ENCODE measurements at places on chromosomes 3 and 15. TPM values are rescaled to one million over a fixed set of nuclear protein-coding genes. Genes with fewer than 3 reads are reported as not detected.

- no peaks in the 10 kb centered on the region for H3K36me3 ChIP-seq
- no peaks in the 10 kb centered on the region for H3K27me3 ChIP-seq
- no peaks in the 10 kb centered on the region for H3K4me1 ChIP-seq
- no peak overlapping the region for H3K4me3 ChIP-seq
These were observed 19.8 kb downstream of the GNB5 start for GRCh38 chr15:52171386-52171785.

GRCh38 chr15:68218331-68218730 is 11.2 kb downstream of the CLN6 start:
- no peak overlapping the region for H3K27ac ChIP-seq
- H3K4me1 ChIP-seq = no peaks in the 10 kb centered on the region
- no peak for DNase-seq
- no peak overlapping the region for H3K4me3 ChIP-seq
- no peaks in the 10 kb centered on the region for H3K36me3 ChIP-seq
- no peaks in the 10 kb centered on the region for H3K27me3 ChIP-seq

- no peak for DNase-seq
- H3K27me3 ChIP-seq = no peaks in the 10 kb centered on the region
- H3K27ac ChIP-seq = no peak overlapping the region
- H3K4me1 ChIP-seq = peaks cover 4% of the 10 kb centered on the region
These were observed 65.8 kb downstream of the ATP8B4 start for GRCh38 chr15:50053055-50053856.

DNA sequence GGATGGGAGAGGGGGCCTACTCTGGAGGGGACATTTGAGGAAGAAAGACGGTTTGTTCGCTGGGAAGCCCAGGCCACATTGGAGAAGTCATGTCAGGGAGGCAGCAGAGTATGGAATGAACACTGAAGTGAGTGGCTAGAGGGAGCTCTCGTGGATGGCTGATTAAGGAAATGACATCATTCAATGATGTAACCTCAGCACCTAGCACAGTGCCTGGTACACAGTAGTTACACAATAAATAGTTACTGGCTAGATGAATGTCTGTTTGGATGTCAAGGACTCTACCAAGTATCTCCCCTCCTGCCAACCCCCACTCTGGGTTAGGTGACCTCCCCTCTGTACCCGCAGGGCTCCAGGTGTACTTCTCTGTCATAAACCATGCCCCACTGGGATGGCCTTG is 121.1 kb downstream of the CLSTN2 start:
- no peaks in the 10 kb centered on the region for H3K36me3 ChIP-seq
- DNase-seq = no peak
- no peak overlapping the region for H3K4me3 ChIP-seq
- no peak overlapping the region for H3K27ac ChIP-seq
- no peaks in the 10 kb centered on the region for H3K27me3 ChIP-seq
- no peaks in the 10 kb centered on the region for H3K4me1 ChIP-seq

- H3K27ac ChIP-seq = no peak overlapping the region
- no peaks in the 10 kb centered on the region for H3K36me3 ChIP-seq
- H3K4me3 ChIP-seq = no peak overlapping the region
- DNase-seq = no peak
- H3K27me3 ChIP-seq = no peaks in the 10 kb centered on the region
These were observed 1.5 kb upstream of the OCA2 start for GRCh38 chr15:28100516-28101195.

- H3K4me3 ChIP-seq = no peak overlapping the region
- H3K36me3 ChIP-seq = no peaks in the 10 kb centered on the region
These were observed 55.9 kb downstream of the NOX5 start for GRCh38 chr15:69070396-69070795.

GRCh38 chr3:184345317-184346144 is 8.1 kb downstream of the FAM131A start:
- H3K27ac ChIP-seq = no peak overlapping the region
- H3K27me3 ChIP-seq = no peaks in the 10 kb centered on the region
- peak; percentile 76 for DNase-seq
- no peak overlapping the region for H3K4me3 ChIP-seq
- peaks cover 8% of the 10 kb centered on the region for H3K4me1 ChIP-seq

DNA sequence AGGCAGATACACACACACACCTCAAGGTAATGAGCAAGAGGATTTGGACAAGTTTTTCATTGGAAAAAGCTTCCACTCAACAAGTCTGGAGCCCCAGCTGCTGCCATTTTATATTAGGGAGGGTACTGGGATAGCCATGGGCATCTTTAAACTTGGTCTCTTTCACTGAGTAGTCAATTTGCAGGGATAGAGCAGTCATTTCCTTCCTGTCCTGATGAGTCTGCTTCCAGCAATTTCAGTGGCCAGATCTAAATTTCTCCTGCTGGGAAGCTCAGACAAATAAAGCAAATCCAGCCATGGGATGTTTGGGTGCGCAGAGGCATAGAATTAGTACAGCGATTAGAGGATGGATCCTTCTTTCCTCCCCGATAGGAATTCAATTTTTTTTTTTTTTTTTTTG is 874 bp upstream of the ERC2 start:
- peaks cover 27% of the 10 kb centered on the region for H3K27me3 ChIP-seq
- no peaks in the 10 kb centered on the region for H3K36me3 ChIP-seq
- H3K4me1 ChIP-seq = no peaks in the 10 kb centered on the region
- no peak overlapping the region for H3K4me3 ChIP-seq
- no peak overlapping the region for H3K27ac ChIP-seq

- no peaks in the 10 kb centered on the region for H3K4me1 ChIP-seq
- H3K27ac ChIP-seq = no peak overlapping the region
- no peaks in the 10 kb centered on the region for H3K36me3 ChIP-seq
- H3K4me3 ChIP-seq = no peak overlapping the region
- DNase-seq = no peak
- no peaks in the 10 kb centered on the region for H3K27me3 ChIP-seq
These were observed 307.2 kb upstream of the TRIM42 start for GRCh38 chr3:140370686-140371085.

DNA sequence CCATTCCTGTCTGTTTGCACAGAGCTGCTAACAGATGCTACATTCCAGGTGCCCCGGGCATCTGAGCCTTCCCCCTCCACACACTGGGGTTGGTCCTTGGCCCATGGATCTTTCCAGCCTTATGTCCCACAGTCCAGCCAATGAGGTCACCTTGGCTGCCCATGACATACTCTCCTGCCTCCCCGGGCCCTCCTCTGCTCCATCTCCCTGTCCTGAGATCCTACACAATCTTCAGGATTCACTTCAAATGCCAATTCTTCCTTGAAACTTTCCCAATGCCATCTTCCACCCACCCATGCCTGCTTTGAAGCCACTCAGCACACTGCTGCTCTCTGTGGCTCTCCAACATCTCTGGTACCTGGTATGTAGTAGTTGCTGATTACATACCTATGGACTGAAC is 4.3 kb downstream of the CHRNA3 start:
- peak; percentile 56 for DNase-seq
- no peak overlapping the region for H3K27ac ChIP-seq
- no peak overlapping the region for H3K4me3 ChIP-seq
- peaks cover 31% of the 10 kb centered on the region for H3K27me3 ChIP-seq
- no peaks in the 10 kb centered on the region for H3K36me3 ChIP-seq
- H3K4me1 ChIP-seq = peaks cover 8% of the 10 kb centered on the region

GRCh38 chr3:51295625-51296024 is 89.5 kb upstream of the MANF start:
- H3K4me3 ChIP-seq = no peak overlapping the region
- no peaks in the 10 kb centered on the region for H3K27me3 ChIP-seq
- DNase-seq = no peak
- H3K27ac ChIP-seq = no peak overlapping the region

- H3K4me3 ChIP-seq = peak overlapping the region; percentile 47
- DNase-seq = peak; percentile 93
- peaks cover 42% of the 10 kb centered on the region for H3K4me1 ChIP-seq
- no peaks in the 10 kb centered on the region for H3K27me3 ChIP-seq
These were observed 87.0 kb upstream of the ALDH1L1 start for GRCh38 chr3:126267169-126267975.

GRCh38 chr3:183301937-183302580 is 49.0 kb downstream of the B3GNT5 start:
- peaks cover 8% of the 10 kb centered on the region for H3K4me1 ChIP-seq
- DNase-seq = no peak
- no peak overlapping the region for H3K4me3 ChIP-seq
- H3K27ac ChIP-seq = no peak overlapping the region
- no peaks in the 10 kb centered on the region for H3K27me3 ChIP-seq
- no peaks in the 10 kb centered on the region for H3K36me3 ChIP-seq

DNA sequence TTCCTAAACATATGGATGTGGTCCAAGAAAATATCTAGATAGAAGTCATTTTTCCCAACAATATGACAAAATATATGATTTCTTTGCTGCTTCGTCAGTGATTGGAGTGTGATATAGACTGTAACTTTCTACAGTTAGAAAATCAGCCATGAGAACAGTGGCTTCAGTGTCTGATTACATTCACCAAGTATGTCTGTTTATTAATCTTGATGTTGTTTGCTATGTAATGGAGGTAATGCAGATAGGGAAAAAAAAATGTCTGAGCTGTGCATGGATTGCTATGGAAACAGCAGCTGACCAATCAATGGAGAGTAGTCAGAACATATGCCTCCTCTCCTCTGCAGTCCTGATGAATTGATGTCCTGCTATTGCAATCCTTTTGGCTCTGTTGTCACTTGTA is 72.3 kb upstream of the GAP43 start:
- no peak for DNase-seq
- H3K27me3 ChIP-seq = no peaks in the 10 kb centered on the region
- H3K4me1 ChIP-seq = no peaks in the 10 kb centered on the region

- H3K4me1 ChIP-seq = peaks cover 20% of the 10 kb centered on the region
- peak; percentile 72 for DNase-seq
- no peaks in the 10 kb centered on the region for H3K36me3 ChIP-seq
- H3K27me3 ChIP-seq = no peaks in the 10 kb centered on the region
- peak overlapping the region; percentile 92 for H3K4me3 ChIP-seq
These were observed 783 bp downstream of the RNF168 start for GRCh38 chr3:196502775-196503195.

- H3K27ac ChIP-seq = no peak overlapping the region
- H3K36me3 ChIP-seq = no peaks in the 10 kb centered on the region
- H3K4me3 ChIP-seq = no peak overlapping the region
These were observed 136.5 kb downstream of the ALCAM start for GRCh38 chr3:105503191-105503593.

GRCh38 chr15:35540885-35541284 is 5.1 kb downstream of the DPH6 start:
- H3K4me3 ChIP-seq = no peak overlapping the region
- DNase-seq = no peak
- H3K4me1 ChIP-seq = peaks cover 4% of the 10 kb centered on the region
- no peak overlapping the region for H3K27ac ChIP-seq
- no peaks in the 10 kb centered on the region for H3K27me3 ChIP-seq

DNA sequence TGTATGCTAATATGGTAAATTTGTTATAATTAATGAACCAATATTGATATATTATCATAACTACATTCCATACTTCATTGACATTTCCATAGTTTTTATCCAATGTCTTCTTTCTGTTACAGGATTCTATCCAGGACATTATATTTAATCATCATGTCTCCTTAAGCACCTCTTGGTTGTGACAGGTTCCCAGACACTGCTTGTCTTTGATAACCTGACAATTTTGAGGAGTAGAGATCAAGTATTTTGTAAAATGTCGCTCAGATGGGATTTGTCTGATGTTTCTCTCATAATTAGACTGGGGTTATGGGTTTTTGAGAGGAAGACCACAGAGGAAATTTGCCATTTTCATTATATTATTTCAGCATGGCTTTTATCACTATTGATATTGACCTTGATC is 317.4 kb downstream of the PLOD2 start:
- no peaks in the 10 kb centered on the region for H3K36me3 ChIP-seq
- no peaks in the 10 kb centered on the region for H3K4me1 ChIP-seq
- no peak overlapping the region for H3K4me3 ChIP-seq

GRCh38 chr15:75460646-75461045 is 9.2 kb upstream of the SIN3A start:
- H3K27me3 ChIP-seq = no peaks in the 10 kb centered on the region
- peaks cover 10% of the 10 kb centered on the region for H3K4me1 ChIP-seq
- peaks cover 4% of the 10 kb centered on the region for H3K36me3 ChIP-seq
- H3K27ac ChIP-seq = no peak overlapping the region

Gene TIMP4
- 6.9 TPM for total RNA-seq

Gene HESX1
- total RNA-seq = 1.2 TPM

Gene ACY1
- total RNA-seq = 26.5 TPM

Gene CYP8B1
- not detected for total RNA-seq

Gene ARGFX
- not detected for total RNA-seq

Gene CSPG4
- total RNA-seq = 12.6 TPM

Gene SYNPR
- not detected for total RNA-seq

Gene FANCD2OS
- total RNA-seq = not detected

Gene TRIM42
- total RNA-seq = not detected

Gene UACA
- 39.9 TPM for total RNA-seq

Gene EBLN2
- 4.0 TPM for total RNA-seq

Gene MAGEL2
- total RNA-seq = 0.14 TPM

Gene PLSCR5
- not detected for total RNA-seq

Gene SLC6A11
- 0.17 TPM for total RNA-seq

Gene MME
- total RNA-seq = 79.1 TPM

Gene ELL3
- 4.3 TPM for total RNA-seq

Gene JAGN1
- total RNA-seq = 28.7 TPM

Gene RAB8B
- 54.5 TPM for total RNA-seq

Gene ZNF148
- total RNA-seq = 47.5 TPM

Gene UBAP1L
- total RNA-seq = 4.9 TPM

Measured in upper lobe of right lung (tissue), 1 donor.